ENCODE measurements at places on chromosomes 2 and 18.

GRCh38 chr2:45470531-45470930 is 140.5 kb downstream of the SRBD1 start:
- no peak for DNase-seq

- DNase-seq = no peak
Measured at GRCh38 chr18:42229211-42230210, 274.5 kb downstream of the PIK3C3 start.

- DNase-seq = no peak
Measured at GRCh38 chr2:84861539-84861938, 19.3 kb downstream of the TRABD2A start.

DNA sequence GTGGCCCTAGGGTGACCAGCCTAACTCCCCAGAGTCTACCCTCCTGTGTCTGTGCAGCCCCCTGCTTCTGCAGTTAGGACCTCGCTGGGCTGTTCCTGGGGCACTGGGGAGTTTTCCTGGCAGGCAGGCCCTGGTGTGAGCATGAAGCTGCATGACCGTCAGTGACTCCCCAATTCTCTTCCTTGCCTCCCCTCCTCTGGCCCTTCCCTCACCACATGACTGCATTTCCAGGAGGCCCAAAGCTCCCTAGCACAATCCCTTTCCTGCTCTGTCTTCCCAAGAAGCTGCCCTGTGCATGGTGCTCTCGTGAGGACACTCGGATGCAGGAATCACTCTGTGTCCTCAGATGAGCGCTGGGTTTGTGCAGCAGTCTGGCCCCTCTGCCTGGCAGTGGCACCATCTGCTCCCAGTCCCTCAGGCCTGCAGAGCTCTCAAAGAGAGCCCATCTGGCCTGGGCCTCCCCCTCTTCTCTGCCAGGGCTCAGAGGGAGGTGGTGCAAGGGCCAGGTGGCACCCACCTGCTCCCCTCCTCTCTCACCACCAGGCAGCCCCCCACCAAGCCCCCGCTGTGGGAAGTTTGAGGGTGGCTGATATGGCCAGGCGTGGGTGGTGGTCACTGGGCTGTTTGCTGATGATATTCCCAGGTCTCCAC is 125.6 kb upstream of the HS6ST1 start:
- DNase-seq = no peak

GRCh38 chr2:206876216-206876860 is 63.0 kb upstream of the CPO start:
- DNase-seq = no peak

DNA sequence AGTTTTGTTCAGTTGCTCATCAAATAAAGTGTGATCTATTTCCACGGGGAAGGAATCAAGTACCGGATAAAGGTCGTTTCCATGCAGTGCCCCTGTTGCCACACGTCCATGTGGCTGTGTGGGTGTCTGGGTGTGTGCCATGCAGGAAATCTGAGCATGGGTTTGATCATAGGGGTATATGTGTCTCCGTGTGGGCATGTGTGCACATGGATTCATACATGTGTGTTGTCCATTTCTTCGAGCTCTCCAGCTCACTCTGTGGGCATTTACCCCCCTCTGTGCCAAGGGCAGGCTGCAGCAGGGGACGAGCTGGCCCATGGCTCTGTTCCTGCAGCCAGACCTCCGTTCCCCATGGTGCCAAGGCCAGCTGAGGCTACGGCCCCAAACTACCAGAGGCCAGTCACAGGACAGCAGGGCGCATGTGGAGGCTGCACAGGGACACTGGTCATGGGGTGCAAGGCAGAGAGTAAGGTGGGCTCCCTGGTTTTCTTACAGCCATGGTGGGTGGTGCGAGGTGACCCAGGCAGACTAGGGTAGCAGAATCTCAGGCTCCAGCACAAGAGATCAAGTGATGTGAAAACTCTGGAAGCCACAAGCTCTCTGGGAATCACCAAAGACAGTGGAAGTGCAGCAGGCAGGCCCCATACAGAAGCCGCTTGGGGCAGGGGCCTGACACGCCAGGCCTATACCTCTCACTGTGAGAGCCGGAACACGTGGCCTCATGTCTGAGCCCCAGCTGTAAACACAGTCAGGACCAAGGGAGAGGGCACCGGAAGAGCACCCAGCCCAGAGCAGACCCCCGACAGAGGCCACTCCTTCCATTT is 66.4 kb upstream of the RAB6C start:
- DNase-seq = no peak

GRCh38 chr2:65003037-65003436 is 13.8 kb downstream of the SLC1A4 start:
- no peak for DNase-seq

GRCh38 chr2:53087874-53088461 is 679.6 kb upstream of the CHAC2 start:
- no peak for DNase-seq

DNA sequence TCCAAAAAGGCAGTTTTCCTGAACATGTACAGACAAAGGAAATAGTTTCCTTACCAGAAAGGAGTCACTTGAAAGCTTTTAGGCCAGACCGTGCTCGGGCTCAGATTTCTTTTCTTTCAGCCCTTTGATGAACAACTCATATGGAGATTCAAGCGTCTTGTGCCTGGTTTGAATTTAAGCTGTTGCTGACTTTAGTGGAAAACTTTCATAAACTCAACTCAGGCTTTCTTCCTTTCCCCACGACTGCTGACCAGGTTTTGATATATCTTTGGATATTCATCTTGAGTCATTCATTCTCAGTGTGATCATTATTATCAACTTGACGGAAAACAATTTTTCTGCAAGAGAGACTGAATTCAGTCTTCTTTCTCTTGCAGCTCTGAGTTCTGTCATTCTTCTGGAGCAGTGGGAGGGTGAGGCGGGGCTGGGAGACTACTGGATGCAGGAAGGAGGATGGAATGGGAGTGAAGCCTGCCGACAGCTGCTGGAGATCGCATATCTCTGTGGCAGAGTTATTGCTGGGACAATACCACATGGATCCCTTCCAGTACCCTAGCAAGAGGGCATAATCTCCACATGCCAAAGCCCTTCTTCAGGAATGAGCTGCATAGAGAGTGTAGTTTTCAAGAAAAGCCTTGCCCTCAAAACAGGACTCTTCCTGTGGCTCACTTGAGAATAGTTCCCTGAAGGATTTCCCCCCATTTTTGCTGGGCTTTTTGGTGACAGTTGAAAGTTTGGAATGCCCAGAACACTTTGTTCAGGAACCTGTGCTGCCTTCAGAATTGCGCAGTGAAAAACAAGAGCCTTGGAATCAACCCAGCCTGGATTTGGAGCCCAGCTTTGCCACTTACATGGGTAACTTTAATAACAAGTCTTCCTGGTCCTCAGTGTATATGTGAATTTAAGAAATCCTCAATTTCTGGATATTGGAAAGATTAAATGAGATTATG is 364.4 kb downstream of the ZNF521 start:
- DNase-seq = no peak

- no peak for DNase-seq
Measured at GRCh38 chr2:100818606-100819369, 1.2 kb upstream of the NPAS2 start.
